ENCODE measurements at places on chromosomes 11 and 22.

- no peak for DNase-seq
Measured at GRCh38 chr11:128311742-128312719, 275.3 kb downstream of the ETS1 start.

GRCh38 chr11:12087075-12088004 is 23.1 kb upstream of the MICAL2 start:
- no peak for DNase-seq

GRCh38 chr11:65549096-65549495 is 9.1 kb downstream of the LTBP3 start:
- no peak for DNase-seq

DNA sequence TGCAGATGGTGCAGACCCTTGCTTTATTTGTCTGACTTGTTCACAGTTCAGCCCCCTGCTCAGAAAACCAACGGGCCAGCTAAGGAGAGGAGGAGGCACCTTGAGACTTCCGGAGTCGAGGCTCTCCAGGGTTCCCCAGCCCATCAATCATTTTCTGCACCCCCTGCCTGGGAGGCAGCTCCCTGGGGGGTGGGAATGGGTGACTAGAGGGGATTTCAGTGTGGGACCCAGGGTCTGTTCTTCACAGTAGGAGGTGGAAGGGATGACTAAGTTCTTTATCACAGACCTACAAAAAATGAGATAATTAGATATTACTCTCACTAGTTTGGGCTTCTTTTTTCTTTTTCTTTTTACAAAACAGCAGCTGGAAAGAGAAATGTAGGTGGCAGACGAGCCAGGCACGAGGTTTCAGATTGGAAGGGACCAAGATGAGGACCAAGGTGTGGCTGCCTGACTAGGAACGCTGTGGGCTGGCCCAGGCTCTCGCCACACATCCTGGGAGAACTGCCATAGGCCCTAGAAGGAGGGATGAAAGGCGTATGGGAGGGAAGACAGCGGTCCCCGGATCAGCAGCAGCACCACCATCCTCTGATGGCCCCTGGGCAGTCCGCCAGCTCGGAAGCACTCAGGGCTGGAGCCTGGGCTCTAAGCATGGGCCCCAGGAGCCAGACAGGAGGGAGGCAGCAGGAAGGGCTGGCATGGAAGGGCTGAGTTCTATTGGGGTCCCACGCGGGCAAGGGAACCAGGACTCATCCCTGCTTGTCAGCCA is 14.2 kb downstream of the TXN2 start:
- DNase-seq, result no peak

- peak; percentile 33 for DNase-seq
Measured at GRCh38 chr11:119206511-119207414, 624 bp downstream of the CBL start.

DNA sequence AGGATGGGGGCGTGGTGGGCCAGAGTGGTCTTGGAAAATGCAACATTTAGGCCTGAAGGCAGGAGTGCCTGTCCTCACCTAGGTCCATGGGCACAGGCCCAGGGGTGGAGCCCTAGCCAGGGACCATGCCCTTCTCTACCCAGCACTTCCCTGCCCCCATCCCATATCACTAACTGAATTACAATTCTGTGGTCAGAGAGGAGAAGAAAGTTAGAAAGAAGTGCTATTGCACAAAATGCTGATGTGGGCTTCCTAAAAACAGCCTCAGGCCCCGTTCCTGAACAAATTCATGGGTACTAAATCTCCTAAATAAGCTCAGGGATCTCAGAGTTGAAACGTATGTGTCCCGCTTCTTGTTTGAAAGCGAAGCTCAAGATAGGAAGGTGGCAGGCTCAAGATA is 3.5 kb upstream of the ASRGL1 start:
- DNase-seq, result no peak
